ENCODE measurements at places on chromosomes 11 and 22.

DNA sequence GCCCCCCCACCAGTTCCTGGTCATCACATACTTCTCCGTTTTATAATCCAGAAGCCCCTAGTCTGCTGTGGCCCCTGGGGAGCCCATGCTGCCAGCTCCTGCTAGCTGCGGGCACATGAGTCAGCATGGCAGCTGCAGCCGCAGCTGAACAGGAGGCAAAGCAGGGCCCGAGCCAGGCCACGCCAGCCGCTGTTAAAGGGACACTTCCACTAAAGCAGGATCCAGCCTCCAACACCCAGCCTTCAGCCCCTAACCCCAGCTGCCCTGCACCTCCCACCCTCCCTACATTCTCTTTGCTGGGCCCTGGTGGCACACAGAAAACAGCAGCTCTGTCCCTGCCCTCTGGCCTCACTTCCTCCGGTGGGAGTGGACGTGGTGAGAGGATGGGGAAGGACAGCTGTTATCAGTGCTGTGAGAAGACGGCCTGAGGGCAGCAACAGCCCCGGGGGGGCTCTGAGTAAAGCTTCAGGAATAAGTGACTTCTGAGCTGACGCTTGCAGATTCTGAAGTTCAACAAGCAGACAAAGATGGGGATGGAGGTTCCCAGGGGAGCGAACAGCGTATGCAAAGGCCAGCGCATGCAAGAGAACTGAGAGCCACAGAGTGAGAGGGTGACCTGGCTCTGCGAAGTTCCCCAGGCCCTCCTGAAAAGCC, 688 bp upstream of the LRRC74B start:
- DNase-seq: no peak

- DNase-seq: no peak
These were observed 47.3 kb upstream of the TSKU start for GRCh38 chr11:76735841-76736240.

DNA sequence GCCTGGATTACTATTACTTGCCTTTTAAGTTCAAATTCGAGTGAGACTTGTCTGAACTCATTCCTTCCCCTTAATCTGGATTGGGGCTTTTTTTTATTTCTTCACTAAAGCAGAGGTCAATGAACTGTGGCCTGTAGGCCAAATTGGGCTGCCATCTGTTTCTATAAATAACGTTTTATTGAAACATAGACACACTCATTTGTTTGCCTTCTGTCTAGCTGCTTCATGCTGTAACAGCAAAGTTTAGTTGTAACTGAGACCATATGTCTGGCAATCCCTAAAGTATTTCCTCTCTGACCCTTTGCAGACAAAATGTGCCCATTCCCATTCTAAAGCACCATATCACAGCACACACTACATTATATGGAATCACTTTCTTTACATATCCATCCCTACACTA, 207.9 kb upstream of the ISX start:
- no peak for DNase-seq

DNA sequence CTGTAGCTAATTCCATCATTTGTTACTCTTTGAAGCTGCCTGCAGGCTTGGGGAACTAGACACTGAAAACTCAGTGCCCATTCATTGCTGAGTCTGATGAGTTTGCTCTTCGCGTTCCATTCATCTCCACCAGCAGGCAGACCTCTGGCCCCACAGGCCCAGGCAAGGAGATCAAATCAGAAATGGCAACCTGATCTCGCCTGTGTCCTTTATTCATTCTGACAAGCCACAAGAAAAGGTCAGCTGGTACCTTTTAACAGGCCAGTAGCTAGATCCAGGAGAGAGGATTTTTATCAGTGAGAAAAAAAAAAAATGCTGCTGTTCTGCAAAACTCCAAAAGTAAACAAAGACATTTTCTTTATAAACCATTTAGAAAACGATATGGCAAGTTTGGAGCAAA, 742.5 kb downstream of the ETS1 start:
- no peak for DNase-seq

GRCh38 chr11:27773884-27774283, 73.6 kb upstream of the BDNF start:
- DNase-seq: no peak

DNA sequence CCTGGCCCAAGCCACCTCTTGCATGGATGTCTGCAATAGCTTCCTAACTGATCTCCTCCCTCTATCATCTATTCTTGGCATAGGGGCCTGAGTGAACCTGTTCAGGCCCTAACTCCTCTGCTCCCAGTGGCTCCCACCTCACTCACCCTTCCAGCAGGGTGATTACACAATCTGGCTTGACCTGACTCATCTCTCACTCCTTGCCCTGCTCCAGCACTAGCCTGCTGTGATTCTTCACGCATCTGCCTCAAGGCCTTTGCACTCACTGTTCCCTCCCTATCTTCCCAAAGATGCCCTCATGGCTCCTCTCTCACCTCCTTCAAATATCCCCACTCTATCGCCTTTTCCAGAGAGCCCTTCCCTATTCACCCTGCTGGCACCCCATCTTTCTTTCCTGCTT, 10.5 kb downstream of the SCN4B start:
- no peak for DNase-seq

DNA sequence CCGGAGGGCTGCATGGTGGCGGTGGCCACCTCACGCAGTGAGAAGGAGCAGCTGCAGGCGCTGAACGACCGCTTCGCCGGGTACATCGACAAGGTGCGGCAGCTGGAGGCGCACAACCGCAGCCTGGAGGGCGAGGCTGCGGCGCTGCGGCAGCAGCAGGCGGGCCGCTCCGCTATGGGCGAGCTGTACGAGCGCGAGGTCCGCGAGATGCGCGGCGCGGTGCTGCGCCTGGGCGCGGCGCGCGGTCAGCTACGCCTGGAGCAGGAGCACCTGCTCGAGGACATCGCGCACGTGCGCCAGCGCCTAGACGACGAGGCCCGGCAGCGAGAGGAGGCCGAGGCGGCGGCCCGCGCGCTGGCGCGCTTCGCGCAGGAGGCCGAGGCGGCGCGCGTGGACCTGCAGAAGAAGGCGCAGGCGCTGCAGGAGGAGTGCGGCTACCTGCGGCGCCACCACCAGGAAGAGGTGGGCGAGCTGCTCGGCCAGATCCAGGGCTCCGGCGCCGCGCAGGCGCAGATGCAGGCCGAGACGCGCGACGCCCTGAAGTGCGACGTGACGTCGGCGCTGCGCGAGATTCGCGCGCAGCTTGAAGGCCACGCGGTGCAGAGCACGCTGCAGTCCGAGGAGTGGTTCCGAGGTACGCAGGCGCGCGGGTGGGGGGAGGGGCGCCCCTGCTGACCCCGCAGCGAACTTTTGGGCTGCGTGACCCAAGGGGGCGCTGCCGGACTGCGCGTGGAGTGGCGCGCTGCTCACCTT, 670 bp downstream of the NEFH start:
- DNase-seq: peak; percentile 31

- no peak for DNase-seq
These were observed 18.4 kb downstream of the PSMD13 start for GRCh38 chr11:255176-255575.

DNA sequence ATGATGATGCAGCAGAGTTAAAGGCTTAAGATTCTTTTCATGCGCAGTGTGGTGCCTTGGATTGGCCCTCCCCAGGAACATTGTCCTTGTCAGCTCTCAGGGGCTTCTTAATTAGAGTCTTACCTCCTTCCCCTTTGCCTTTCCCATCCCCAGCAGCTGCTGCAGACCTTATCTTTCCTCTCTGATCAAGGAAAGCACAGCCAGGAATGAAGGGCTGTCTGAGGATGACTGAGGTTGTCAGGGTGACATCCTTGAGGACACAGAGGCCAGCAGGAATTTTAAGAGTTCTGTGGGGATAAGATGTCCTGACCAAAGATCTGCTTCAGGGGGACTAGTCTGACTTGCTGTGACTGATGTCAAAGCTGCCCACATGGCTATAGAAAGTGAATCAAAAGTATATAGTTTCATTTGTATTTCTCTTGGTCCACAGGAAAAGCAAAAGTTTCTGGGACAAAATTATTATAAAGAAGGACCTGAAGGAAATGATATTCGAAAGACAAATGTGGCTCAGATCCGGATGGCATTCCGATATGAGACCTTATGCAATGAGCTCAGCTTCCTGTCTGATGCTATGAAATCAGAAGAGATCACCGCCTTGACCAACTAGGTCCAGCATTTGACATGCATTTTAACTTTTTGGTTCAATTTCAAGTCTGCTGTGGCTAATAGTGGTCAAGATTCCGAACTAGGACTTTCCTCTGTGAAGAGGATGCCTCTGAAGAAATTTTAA, 35.5 kb downstream of the RNF141 start:
- DNase-seq: no peak

DNA sequence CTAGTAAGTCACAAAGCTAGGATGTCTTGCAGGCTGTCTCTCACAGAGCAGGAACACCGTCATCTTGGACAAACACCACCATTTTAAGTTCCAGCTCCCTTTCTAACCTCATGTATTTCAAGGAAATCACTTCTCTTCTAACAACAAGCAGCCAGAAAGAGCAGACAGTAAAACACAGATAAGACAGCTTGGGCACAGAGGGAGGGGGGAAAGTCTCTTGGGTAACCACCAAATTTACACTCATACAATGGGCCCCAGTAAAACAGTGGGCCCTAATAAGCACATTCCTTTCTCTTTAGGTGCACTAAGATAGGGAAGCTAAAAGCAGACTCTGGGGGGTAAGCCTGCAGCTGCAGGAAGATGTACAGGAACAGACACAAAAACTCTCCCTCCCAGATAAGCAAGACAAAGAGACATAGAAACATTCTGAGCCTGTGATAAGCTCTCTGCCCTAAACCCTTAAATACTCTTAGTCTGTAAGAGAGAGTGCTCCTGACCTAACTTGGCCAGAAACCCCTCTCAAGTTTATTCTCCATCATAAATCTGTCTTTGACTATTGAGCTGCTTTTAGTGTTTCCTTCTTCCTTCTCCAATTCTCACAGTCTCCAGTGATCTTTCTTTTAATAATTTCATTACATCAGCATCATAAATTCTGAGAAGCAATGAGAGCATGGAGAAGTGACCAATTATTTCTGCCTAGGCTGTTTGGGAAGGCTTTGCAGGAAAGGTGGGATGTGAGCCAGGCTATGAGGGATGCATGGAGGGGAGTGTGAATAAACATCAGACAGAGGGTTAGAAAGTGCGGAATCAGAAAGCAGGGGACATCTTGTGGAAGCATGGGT, 7.4 kb downstream of the OR10D3 start:
- DNase-seq: no peak

- no peak for DNase-seq
These were observed 23.8 kb downstream of the TEF start for GRCh38 chr22:41405588-41405987.

- DNase-seq: no peak
These were observed 87.8 kb downstream of the MIAT start for GRCh38 chr22:26744892-26745808.

- no peak for DNase-seq
These were observed 26.2 kb downstream of the RRP7A start for GRCh38 chr22:42493393-42493792.

- no peak for DNase-seq
These were observed 56.0 kb upstream of the ZNF195 start for GRCh38 chr11:3434976-3435375.

DNA sequence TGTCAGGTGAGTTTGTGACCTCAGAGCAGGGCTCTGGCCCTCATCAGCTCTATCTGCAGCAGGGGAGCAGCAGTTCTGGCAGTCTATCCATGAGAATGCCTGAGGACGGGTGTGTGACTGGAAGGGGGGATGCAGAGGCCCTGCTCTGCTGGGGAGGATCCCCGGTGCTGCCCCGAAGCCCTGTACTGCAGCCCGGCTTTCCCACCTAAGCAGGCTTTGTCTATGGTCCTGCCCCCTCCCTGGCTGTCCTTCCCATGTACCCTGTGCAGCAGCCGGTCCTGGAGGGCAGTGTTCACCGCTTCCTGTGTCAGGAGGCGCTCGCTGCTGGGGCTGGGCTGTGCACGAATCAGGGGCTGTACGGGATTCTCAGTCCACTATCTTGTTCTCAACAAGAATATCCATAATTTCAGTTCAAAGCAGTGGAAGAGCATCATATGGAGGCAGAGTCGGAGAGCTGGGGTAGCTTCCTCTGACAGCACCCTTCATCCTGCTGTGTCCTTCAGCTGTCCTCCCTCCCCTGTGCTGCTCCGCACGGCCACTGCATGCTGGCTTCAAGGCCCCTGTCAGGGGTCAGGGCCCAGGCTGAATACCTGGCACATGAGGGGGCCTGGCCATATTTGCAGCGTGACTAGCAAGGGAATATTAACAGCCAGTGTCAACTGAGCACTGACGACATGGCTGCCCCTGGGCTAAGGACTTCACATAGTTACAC, 125.2 kb downstream of the CTTN start:
- DNase-seq: no peak

GRCh38 chr22:22687638-22688500, 43.5 kb downstream of the GGTLC2 start:
- peak; percentile 29 for DNase-seq

DNA sequence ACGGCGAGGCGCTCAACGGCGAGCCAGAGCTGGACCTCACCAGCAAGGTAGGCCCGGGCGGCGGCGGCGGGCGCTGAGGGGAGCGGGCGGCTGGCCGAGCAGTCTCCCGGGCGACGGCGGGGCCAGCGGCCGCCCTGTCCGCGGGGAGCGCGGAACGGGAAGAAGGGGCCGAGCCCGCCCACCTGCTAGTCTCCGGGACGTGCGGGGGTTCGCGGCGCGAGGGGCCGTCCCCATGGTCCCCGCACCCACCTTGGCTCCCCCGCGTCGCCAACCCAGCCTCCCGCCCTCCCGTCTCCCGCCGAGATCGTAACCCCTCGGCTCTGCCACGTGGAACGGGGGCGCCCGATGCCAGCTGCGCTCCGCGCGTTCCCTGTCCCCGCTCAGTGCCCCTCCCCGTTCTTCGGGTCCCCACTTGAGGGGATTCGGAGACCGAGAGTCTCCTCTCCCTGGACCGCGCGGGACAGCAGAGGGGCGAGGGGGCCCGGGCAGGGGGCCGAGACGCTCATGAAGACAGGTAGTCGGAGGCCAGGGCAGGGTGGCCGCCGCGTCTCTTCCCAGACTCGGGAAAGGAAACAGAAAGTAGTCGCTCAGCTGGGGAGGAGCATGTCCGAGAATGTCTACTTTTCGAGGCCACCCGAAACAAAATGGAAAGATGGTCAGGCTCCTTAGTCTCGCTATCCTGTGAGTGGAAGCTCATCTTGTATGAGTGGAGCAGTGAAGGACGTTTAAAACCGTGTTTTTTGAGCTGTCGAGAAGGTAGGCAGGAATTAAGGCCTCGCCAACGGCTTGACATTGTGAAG, 557 bp downstream of the GTPBP1 start:
- DNase-seq: no peak

DNA sequence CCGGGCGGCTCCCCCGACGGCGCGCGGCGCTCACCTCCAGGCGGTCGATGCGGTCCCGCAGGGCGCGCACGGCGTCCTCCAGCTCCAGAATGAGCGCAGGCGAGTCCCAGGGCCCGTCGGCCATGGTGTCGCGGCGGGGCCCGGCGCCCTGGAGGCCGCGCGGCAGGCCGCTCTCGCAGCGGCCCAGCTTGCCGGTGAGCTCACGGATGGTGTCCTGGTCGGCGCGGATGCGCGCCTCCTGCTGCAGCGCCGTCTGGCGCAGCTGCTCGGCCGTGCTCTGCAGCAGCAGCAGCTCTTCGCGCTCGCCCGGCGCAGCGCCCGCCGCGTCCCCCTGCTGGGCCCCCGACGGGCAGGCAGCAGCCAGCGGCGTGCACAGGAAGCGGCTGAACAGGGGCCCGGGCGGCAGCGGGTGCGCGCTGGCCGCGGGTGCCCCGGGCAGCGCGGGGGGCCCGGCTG, 599 bp downstream of the NPTXR start:
- DNase-seq: peak; percentile 45
